ENCODE measurements at places on chromosomes 2 and 18. TPM values are rescaled to one million over a fixed set of nuclear protein-coding genes. Genes with fewer than 3 reads are reported as not detected.

GRCh38 chr2:218168016-218168415 is 1.3 kb upstream of the CXCR1 start:
- no peak for DNase-seq

- peak; percentile 4 for DNase-seq
These were observed 23.7 kb downstream of the PGAP1 start for GRCh38 chr2:196902828-196903227.

- peak; percentile 43 for DNase-seq
These were observed 148.1 kb downstream of the ACKR3 start for GRCh38 chr2:236717729-236718128.

- no peak for DNase-seq
These were observed 92.9 kb upstream of the ST3GAL5 start for GRCh38 chr2:85981579-85982247.

- no peak for DNase-seq
These were observed 21.1 kb upstream of the NFATC1 start for GRCh38 chr18:79374408-79375171.

DNA sequence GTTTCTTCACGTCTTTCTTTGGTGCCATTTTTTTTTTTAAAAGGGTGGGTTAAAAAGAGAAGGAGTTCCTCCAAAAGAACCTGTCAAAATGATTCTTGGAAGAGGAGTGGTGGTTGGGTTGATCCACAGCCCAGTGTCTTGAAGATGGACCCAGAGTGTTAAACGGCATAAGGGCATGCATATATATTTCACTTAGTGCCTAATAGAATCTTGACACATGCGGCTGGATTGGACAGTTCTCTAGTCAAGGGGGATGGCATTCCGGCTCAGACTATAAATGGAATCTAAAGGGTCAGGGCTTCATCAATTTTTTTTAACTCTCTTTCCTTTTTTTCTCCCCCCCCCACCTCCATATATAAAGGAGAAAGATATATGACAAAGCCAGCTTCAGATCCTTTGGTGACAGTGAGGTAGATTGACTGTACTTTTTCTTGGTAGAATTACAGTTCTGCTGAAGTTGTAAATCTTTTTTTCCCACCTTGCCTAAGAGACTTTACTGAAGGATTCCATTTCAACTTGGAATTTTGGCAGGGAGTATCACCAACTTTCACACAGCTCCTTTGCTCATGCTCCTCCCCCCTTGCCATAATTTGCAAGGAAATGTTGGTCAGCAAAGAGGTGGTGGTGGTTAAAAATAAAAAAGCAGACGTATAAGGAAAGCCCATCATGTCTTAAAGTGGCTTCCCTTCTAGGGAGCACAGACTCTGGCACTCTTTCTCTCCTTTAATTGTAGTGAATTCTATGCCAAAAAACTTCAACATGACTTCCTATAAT is at the start of gene MYL1:
TSS of gene MYL1 (minus strand) at position 160 of the 774 bp plus-strand sequence. CDS start at position 28, 132 bp downstream.
- no peak for DNase-seq

The HTR2B gene
- not detected for total RNA-seq

DNA sequence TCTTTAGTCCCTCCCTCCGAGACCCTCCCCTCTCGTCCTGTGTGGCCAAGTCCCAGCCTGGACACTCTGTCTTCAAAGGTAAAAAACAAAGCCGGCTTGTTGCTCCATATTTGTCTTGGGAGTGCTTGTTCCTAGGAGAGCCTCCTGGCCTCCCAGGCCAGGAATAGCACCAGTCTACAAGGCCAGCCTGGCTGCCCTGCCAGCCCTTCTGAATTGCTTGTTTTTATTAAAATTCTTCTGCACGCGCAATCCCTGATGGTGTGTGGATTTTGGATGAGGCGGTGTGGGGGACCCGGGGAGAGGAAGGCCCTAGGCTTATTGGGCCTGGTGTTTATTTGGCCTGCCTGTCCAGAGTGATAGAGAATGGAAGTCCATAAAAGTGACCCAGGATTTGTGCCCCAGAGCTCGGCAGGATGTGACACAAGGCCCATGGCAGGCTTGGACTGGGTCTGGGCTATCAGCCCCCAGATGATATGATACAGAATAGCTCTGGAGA is 297.3 kb downstream of the CYP26B1 start:
- DNase-seq = no peak

DNA sequence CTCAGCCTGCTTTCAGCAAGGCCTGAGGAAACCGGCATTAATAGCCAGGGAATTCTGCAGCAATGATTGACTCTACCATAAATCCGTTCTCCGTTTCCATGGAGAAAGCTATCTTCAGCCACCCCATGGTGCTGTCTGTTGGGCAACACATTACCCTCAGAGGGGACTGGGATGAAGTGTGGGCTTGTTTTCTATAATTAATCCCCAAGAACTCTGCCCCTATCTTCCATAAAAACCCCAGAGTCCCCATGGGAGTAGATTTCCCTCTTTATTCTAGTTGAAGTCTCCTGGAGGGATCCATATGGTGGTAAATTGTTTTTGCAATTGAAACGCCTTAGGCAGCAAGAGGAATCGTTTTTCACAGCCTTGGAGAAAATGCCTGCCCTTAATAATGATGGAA is 9.2 kb downstream of the G6PC2 start:
- DNase-seq = no peak

DNA sequence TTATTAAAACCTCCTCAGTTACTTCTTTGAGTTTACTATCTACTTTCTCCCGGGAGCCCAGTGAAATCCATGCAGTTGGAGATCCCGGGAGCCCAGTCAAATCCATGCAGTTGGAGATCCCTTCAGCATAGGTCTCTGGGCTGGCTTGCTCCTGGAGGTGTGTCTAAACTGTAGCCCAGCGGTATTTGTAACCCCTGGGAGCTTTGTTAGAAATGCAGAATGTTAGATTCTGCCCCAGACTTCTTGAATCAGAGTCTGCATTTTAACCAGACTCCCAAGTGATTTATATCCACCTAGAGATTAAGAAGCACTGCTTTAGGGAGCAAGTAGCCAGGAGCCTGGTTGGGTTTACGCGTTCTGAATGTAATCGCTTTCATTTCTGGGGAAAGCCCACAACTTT is 54.5 kb downstream of the ARHGAP28 start:
- no peak for DNase-seq

DNA sequence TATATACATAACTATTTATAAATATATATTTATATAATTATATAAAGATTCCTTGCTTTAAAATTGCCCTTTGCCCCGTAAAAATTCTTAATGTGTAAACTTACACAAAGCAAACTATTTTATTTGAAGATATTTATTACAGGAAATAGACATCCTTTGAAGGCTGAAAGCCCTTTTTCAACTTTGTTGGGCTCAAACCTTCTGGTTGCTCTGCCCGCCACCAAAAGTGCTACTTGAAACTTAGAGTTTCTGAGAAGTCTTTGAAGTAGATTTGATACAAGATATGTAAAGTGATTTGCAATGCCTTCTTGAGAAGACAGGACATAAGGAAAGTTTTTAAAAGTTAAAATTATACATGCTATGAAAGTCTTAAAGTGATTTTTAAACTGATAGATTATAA is 36.6 kb upstream of the METAP1D start:
- no peak for DNase-seq

- no peak for DNase-seq
These were observed 64.8 kb upstream of the CYTIP start for GRCh38 chr2:157508676-157509075.

The SRD5A2 gene
- not detected for total RNA-seq

DNA sequence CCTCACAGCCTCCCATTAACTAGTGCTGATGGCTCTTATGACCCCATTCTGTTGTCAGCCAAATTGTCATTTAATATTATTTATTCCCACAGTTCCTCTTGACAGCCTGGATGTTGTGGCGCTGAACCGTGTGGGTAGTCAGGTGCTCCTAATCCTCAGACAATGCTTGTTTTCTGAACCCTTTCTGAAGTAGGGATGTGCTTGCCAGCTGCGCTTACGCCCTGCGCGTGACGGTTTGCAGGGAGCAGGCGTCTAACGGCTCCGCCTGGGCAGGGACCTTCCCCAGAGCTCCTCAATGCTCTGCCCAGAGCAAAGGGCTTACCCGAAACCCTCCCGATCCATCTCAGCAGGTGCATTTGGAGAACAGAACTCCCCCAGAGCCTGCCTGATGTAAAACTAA is 358.2 kb upstream of the MYT1L start:
- no peak for DNase-seq

GRCh38 chr2:209387389-209387788 is 36.5 kb upstream of the MAP2 start:
- DNase-seq = no peak

The SH3RF3 gene
- total RNA-seq = 1.9 TPM

- no peak for DNase-seq
These were observed 807.1 kb downstream of the RNF144A start for GRCh38 chr2:7724336-7724735.

GRCh38 chr2:2939078-2939795 is 438.4 kb downstream of the EIPR1 start:
- no peak for DNase-seq

DNA sequence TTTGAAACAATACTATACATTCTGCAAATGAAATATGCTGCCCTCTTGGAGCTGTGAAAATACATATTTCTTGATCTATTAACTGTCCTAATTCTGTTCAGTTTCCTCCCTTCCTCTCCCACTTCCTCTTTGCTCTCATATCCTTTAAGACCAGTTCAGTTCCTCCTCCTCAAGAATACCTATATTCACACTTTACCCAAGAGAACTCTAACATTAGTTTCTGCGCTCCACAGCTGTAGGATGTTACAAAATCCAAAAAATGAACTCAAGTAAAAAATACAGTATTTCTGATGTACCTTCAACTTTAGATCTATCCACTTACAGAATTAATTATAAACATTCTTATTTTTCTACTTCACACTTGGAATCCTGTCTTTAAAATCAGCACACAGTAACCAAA is 5.4 kb downstream of the ITSN2 start:
- DNase-seq = no peak

GRCh38 chr2:74223941-74224770 is 25.7 kb downstream of the MTHFD2 start:
- DNase-seq = no peak

DNA sequence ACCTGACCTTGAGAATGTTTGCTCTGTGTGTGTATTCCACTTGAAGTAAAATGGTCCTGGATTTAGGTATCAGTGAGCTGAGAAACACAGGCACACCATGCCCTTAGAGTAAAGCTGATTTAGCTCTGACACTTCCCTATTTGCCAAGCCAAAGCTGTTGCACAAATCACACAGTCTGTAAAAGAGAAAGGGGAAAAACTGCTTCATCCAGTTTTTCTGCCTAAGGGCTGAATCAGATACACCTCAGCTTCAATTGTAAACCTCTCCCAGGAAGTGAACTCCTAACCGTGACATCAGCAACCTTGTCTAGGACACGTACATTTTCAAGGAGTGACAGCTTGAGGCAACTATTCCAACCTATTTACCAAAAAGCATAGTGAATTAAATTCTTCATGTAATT is 150.4 kb downstream of the NR4A2 start:
- peak; percentile 1 for DNase-seq

The MOCOS gene
- total RNA-seq = 3.2 TPM

All from M059J (cell line).